A673 (cell line): ENCODE measurements at places on chromosomes 1 and 21. TPM values are rescaled to one million over a fixed set of nuclear protein-coding genes. Genes with fewer than 3 reads are reported as not detected.

DNA sequence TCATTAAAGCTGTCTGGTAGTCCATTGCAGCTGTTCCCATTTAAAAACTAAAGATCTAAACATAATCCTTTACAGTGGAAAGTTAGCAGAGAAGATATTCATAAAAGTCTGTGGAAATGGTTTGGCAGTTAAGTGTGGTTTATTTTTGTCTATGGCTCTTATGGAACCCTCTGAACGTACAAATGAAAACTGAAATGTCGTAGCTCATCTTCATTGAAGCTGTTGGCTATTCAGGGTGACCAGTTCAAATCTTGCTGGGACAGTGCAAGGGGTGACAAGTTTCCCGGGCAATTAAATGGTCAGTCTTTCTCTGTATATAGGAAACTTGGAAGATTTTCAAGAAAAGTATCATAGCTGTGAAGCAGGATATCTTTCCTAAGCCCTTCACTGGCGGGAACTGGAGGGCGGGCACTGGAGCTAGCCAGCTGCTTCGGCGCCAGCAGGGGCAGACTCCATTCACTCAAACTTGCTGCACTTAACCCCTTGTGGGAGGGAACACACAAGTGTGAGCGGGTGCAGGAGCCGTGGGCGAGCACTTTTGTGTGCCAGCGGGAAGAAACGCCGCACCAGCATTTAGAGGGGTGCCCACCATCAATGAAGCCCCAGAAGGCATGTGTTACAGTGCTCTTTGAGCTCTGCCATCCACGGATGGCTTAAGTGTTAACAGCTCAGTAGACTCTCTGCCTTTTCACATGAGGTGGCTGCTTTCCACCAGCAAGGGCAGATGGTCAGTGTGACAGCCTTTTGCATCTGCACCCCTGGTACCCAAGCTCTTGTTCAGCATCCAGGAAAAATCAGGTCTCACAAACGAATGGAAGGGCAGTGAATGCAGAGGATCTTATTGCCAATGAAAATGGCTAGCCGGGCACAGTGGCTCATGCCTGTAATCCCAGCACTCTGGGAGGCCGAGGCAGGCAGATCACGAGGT lies 232.1 kb upstream of the KAZN start:
- peaks cover 10% of the 10 kb centered on the region for H3K4me1 ChIP-seq
- H3K36me3 ChIP-seq = no peaks in the 10 kb centered on the region
- DNase-seq = peak; percentile 74
- no peak overlapping the region for H3K4me3 ChIP-seq
- H3K27ac ChIP-seq = no peak overlapping the region

The CD84 gene
- not detected in 2 replicates for total RNA-seq

The DYRK3 gene
- 18.7 and 24.0 TPM in 2 replicates for total RNA-seq

GRCh38 chr1:45687754-45688740 lies at the start of gene TMEM69:
TMEM69 (plus strand) TSS chr1:45688181; CDS start chr1:45691069, 2,888 bp downstream.
- H3K36me3 ChIP-seq = peaks cover 11% of the 10 kb centered on the region
- no peaks in the 10 kb centered on the region for H3K27me3 ChIP-seq
- peaks cover 12% of the 10 kb centered on the region for H3K4me1 ChIP-seq
- peak within 1 kb of the TSS; percentile 65 for H3K4me3 ChIP-seq
- peak within 1 kb of the TSS; percentile 92 for H3K27ac ChIP-seq
- DNase-seq = peak; percentile 95

DNA sequence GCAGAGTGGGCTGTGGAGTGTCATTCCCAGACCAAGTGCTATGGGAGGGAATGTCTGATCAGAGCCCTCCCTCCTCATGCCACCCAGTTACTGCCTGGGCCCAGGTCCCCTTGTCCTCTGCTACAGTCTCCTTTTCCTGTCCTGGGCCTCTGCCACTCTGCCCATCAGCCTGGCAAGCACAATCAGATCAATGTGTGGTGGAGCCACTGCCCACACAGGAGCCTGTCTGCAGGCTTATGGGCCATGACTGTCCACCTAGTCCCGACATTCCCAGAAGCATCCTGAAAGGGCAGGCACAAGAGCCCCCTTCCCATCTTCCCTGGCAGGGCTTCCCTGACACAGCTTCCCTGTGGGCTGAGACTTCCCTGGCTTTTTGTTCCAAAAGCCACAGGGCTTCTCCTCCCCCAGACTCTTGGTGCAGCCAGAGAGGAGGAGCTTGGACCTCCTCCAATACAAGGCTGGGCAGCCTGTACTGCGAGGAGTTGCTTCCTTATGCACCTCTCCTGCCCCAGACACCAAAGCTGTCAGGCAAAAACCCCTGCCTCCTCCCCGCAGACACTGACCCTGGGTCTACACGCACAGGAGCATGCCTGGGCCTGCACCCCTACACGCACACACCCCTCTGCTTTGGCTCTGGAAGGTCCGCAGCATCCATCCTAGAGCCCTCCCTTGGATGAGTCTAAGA lies 29.2 kb upstream of the CNTN2 start:
- peaks cover 5% of the 10 kb centered on the region for H3K4me1 ChIP-seq
- no peaks in the 10 kb centered on the region for H3K27me3 ChIP-seq
- peak; percentile 54 for DNase-seq
- H3K36me3 ChIP-seq = no peaks in the 10 kb centered on the region
- no peak overlapping the region for H3K27ac ChIP-seq
- no peak overlapping the region for H3K4me3 ChIP-seq

- no peak overlapping the region for H3K4me3 ChIP-seq
- DNase-seq = no peak
- H3K4me1 ChIP-seq = peaks cover 7% of the 10 kb centered on the region
- no peaks in the 10 kb centered on the region for H3K27me3 ChIP-seq
- H3K27ac ChIP-seq = no peak overlapping the region
Observed at GRCh38 chr1:38613996-38614395, 245.6 kb downstream of the RRAGC start.

The AJAP1 gene
- not detected in 2 replicates for total RNA-seq

The DIRAS3 gene
- total RNA-seq = 0.94 and 1.1 TPM in 2 replicates

The PROK1 gene
- not detected in 2 replicates for total RNA-seq

DNA sequence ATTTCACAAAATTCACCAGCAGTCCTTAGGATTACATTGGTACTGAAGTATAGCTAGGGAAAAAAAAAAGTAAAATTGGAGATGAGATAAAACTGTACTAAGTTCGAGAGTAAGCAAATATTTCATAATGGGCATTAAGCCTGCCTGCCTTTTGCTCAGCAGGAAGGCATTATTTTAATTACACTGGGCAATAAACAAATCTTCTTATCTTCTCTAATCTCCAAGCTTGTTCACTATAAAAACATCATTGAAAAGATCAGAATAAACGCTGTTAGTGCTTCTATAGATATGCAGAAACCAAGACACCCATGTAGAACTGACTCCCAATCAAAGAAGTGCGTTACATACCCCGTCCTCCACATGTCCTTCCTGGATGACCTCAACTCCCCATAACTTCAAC lies 174.2 kb upstream of the CHODL start:
- H3K4me3 ChIP-seq = no peak overlapping the region
- no peaks in the 10 kb centered on the region for H3K27me3 ChIP-seq
- H3K4me1 ChIP-seq = peaks cover 4% of the 10 kb centered on the region
- peak; percentile 23 for DNase-seq
- H3K36me3 ChIP-seq = no peaks in the 10 kb centered on the region
- no peak overlapping the region for H3K27ac ChIP-seq

The SPATA1 gene
- total RNA-seq = 0.95 and 1.3 TPM in 2 replicates

GRCh38 chr1:204343802-204344201 lies 15.9 kb downstream of the PLEKHA6 start:
- H3K36me3 ChIP-seq = no peaks in the 10 kb centered on the region
- no peak overlapping the region for H3K27ac ChIP-seq
- H3K27me3 ChIP-seq = peaks cover 8% of the 10 kb centered on the region
- DNase-seq = no peak
- H3K4me1 ChIP-seq = no peaks in the 10 kb centered on the region

GRCh38 chr1:202018468-202019234 lies 8.3 kb downstream of the ELF3 start:
- H3K4me3 ChIP-seq = no peak overlapping the region

DNA sequence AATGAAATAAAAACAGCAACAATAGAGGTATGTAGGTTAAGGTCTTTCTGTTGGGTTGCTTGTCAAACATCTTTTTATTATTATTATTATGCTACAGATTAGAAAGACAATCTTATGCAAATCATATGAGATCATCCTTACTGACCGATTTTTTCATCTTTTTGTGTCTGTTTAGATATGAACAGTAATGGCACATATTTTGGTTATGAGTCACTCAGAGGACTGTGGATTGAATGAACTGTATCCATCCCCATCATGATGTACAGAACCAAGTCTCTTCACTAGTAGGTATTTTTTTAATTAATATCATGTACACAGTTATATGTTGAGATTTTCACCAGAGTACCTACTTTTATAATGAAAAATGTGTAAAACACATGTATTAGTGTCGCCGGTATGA lies 159.1 kb downstream of the CHRM3 start:
- no peak overlapping the region for H3K27ac ChIP-seq
- no peak overlapping the region for H3K4me3 ChIP-seq
- no peaks in the 10 kb centered on the region for H3K27me3 ChIP-seq
- no peaks in the 10 kb centered on the region for H3K4me1 ChIP-seq
- H3K36me3 ChIP-seq = no peaks in the 10 kb centered on the region
- no peak for DNase-seq

The CLEC20A gene
- not detected in 2 replicates for total RNA-seq

The ST6GALNAC5 gene
- total RNA-seq = not detected in 2 replicates

GRCh38 chr1:29478879-29479278 lies 242.6 kb downstream of the PTPRU start:
- H3K36me3 ChIP-seq = no peaks in the 10 kb centered on the region
- H3K4me3 ChIP-seq = no peak overlapping the region

GRCh38 chr1:29698033-29698432 lies 461.7 kb downstream of the PTPRU start:
- H3K4me1 ChIP-seq = no peaks in the 10 kb centered on the region
- H3K36me3 ChIP-seq = no peaks in the 10 kb centered on the region
- H3K4me3 ChIP-seq = no peak overlapping the region
- no peaks in the 10 kb centered on the region for H3K27me3 ChIP-seq
- no peak overlapping the region for H3K27ac ChIP-seq

GRCh38 chr21:46213620-46214286 lies 14.8 kb downstream of the LSS start:
- peaks cover 48% of the 10 kb centered on the region for H3K36me3 ChIP-seq
- H3K27ac ChIP-seq = no peak overlapping the region
- no peak overlapping the region for H3K4me3 ChIP-seq
- H3K27me3 ChIP-seq = no peaks in the 10 kb centered on the region

- no peak for DNase-seq
- no peak overlapping the region for H3K27ac ChIP-seq
- H3K4me3 ChIP-seq = no peak overlapping the region
- H3K4me1 ChIP-seq = no peaks in the 10 kb centered on the region
Observed at GRCh38 chr1:60573121-60573520, 499.6 kb upstream of the C1orf87 start.

DNA sequence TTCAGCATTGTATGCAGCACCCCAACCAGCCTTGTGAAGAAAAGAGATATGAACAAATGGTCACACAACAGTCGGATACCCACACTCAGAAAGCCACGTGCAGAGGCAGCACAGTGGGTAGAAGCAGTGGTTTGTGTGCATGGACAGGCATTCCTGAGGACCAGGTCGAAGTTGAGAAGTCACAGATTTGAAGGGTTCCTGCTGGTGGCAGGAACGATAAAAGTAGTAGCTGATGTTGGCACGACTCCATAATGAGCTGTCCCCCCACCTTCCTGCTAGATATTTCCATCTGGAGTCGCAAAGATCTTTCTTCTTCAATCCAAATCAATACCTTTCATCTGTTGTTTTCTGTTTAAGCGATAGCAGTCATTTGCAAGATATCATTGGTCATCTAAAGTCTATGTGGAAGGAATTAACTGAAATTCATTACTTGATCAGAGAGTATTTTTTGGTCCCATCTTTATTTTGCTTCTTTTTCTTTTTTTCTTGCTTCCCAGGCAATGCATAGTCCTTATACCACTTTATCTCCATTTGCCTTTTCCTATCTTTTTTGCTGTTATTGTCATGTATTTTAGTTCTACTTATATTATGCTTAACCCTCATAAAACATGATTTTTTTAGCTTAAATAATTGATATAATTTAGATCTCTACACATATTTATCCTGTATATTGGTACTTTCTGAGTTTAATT lies 176.4 kb downstream of the DHRS3 start:
- no peaks in the 10 kb centered on the region for H3K36me3 ChIP-seq
- H3K4me3 ChIP-seq = no peak overlapping the region
